HCT116 (cell line): ENCODE measurements at places on chromosomes 2 and 18. TPM values are rescaled to one million over a fixed set of nuclear protein-coding genes. Genes with fewer than 3 reads are reported as not detected.

GRCh38 chr2:9108210-9108967 is 98.2 kb upstream of the ASAP2 start:
- DNase-seq, result no peak

GRCh38 chr2:26757873-26758789 is 6.0 kb upstream of the SLC35F6 start:
- DNase-seq, result peak; percentile 95

DNA sequence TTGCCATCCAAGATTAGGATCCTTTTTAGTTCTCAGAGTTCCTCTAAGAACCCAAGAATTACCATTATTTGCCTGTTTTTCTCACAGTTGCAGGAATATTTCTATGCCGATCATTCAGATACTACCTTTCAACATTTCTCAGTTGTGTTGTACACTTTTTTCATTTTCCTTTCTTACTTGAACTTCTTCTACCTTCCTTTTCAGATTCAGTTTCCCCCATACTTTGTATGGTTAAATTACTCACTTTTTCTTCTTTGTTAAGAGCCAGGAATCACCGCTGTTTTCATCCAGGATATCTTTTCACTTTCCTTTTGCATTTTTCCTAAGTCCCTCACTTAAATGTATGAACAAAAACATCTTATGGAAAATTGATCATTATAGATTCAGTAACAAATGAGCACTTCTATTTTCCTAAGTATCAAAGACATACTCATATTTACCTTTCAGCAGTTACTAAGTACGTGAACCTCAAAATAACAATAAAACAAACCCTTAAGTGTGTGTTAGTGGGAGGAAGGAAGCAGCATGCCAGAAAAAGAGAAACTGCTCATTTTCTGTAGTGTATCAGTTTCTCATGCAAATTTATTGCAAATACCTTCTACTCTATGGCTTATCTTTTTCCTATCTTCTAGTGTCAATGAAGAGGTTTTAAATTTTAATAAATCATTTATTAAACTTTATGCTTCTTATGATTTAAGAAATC is 64.3 kb upstream of the STAT1 start:
- no peak for DNase-seq

Gene GALNT1
- total RNA-seq, result 54.7 TPM

DNA sequence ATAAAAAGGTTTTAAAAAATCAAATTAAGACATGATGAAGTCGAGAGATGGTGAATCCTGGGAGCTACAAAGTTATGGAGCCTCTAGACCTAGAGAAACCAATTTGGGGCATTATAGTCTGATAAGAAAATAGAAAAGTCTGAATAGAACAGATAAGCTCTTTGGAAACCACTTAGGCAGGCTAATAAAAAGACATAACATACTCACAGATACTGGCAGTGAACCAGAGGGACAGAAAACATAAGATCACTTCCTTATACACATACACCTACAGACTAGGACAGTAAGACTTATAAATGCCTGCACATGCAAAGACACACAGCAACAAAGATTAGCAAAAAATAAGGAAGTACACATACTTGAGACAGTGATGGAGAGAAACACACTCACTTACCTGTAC is 20.0 kb downstream of the SMC6 start:
- no peak for DNase-seq

Gene DSG4
- total RNA-seq, result 0.07 TPM

DNA sequence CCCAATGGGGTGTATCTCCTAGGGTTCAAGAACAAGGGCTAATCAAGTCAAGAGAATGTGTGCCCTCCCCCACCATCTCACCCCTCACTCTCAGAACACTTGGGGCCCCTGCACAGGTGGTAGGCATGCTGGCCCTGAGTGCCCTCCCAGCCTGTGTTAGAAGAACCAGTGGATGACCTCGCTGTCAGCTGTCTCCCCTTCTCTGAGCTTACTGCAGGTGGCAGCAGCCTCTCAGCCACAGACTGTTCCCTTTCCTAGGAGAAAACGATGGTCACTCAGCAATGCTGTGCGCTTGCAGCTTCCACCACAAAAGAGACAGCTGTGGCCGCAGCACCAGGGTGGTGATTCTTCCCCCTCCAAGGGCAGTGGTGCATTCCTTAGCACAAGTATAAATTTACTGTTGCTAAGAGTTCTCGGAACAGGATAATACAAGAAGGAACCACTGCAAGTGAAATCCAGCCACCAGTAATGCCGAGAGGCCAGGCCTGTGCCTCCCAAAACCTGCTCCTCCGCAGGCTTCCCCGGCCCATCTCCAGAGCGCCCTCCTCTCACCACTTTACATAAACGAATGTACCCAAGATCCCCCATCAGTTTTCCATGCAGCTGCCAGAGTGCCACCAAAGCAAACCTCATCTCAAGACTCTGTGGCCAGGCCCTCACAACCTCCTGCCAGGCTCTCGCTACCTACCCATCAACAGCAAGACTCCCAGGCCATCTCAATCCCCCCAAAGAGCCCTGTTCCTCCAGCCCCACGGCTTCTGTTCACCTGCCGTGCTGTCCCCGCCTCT is 935 bp upstream of the RAMP1 start:
- DNase-seq, result no peak

- DNase-seq, result no peak
Measured at GRCh38 chr2:193561054-193561453, 1366.3 kb upstream of the TMEFF2 start.

Gene LRRC30
- total RNA-seq, result not detected

DNA sequence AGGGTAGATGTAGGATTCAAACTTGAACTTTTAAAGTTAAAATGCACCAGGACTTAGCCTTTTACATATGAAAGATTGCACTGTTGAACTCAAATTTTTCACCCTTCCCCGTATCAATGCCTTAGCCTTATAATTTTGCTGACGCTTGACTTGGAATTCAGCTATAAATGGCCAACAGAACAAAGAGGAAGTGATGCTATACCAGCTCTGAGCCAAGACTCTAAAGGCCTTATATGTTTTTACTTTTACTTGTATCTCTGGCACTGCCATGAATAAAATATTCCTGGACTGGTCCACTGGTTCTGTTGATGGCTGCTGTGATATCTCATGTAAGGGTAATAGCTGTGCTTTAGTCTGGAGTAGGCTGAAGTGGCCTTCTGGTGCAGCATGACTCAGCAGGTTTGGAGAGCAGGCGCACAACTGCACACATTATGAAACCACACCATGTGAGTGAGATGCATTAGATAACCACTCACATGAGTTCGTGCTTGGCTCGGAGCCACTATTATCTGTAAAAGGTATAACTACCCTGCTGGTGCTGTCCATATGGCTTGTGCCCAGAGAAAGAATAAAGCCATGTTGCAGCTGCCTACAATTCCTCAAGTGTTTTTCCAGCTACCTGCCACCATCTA is 8.4 kb upstream of the IER3IP1 start:
- DNase-seq, result peak; percentile 27
